ENCODE measurements at places on chromosomes 4 and X.

- no peak for DNase-seq
These were observed 103.1 kb upstream of the GPRIN3 start for GRCh38 chr4:89410687-89411086.

GRCh38 chr4:40299126-40299525 lies 36.0 kb upstream of the CHRNA9 start:
- no peak for DNase-seq

DNA sequence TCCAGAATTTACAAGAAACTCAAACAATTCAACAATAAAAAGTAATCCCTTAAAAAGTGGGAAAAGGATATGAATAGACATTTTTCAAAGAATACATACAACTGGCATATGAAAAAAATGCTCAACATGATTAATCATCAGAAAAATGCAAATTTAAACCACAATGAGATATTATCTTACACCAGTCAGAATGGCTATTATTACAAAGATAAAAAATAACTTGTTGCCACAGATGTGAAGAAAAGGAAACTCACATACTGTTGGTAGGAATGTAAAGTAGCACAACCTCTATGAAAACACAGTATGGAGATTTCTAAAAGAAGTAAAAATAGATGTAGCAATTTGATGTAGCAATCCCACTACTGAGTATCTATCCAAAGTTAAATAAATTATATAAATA lies 65.1 kb upstream of the DIAPH2 start:
- no peak for DNase-seq

DNA sequence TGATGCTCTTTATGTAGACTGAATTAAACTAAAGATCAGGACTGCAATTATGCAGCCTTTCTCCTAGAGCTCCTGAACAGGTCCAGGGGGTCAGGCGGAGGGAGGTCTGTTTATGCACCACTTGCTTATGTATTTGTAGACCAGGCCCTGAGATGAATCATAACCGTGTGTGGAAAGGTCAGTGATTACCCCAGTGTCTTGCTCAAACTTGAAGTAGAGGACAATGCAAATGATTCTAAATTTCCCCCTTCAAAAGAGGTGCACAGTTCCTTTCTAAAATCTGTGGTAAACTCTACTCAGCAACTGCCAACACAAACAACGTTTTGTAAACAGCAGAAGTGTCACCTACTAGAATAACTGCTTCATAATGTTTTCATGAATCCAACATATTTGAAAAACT lies 13.0 kb upstream of the TBC1D9 start:
- no peak for DNase-seq

DNA sequence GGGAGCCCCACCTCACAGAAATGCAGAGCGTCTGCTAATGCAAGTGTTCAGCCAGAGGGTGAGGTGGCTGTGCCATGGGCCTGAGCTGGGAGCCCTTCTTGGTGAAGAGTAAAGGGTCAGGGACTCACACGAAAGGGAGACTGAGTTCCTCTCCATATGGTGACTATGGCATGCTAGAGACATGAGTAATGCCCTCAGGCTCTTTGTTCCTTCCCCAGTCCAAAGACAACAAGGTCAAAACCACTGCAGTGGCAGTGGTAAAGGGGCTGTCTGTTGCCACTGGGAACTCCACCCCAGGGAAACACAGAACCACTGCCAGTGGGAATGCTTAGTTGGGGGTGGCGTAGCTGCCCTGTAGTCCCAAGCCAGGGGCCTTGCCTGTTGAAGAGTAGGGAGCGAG lies 22.4 kb downstream of the RAB40AL start:
- DNase-seq, result no peak

GRCh38 chrX:27731962-27732361 lies 75.8 kb upstream of the MAGEB10 start:
- no peak for DNase-seq

DNA sequence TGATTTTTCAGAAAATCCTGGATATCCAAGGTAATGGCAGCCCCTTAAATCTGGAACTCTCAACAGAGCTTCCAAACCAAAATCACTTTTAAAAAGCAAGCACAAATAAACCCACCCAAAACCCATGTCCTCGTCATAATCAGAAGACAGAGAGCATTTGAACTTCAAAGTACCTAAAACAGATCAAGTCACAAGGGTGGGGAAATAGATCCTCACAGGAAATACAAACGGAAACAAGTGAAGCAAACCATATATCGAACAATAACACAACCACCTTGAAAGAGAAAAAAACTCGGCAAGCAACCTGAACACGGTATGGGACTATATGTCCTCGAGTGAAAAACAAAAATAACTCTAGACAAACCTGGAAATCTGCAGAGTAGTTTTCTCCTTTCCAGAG lies 15.9 kb upstream of the CCNQ start:
- no peak for DNase-seq

DNA sequence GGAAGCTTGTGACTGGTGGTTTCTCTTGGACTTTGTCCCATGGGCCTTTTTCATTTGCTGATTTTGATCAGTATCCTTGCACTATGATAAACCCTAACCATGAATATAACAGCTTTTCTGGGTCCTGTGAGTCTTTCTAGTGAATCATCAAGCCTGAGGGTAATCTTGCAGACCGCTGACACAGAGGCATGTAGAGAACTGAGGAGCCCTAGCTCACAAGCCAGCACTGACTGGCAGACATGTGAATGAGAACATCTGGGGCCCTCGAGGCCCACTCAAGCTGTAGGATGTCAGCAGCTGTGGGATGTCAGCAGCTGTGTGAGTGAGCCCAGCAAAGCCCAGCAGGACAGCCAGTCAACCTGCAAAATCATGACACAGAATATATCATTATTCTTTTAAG lies 36.7 kb downstream of the HMGB3 start:
- no peak for DNase-seq

- DNase-seq, result no peak
These were observed 2.6 kb upstream of the LRAT start for GRCh38 chr4:154741131-154741665.

DNA sequence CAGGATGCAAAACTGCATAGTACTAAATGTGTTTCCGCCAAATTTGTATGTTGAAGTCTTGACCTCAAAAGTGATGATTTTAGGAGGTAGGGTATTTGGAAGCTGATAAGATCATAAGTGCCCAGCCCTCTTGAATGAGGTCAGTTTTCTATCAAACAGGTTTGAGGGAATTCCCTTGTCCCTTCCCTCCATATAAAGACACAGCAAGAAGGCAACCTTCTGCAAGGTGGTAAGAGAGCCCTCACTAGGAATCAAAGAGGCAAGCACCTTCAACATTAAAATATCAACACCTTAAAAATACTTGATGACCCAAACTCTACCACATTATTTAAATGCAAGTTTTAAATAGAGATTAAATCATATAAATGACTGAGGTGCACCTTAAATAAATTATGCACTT lies 288.6 kb downstream of the EPHA5 start:
- DNase-seq, result no peak

DNA sequence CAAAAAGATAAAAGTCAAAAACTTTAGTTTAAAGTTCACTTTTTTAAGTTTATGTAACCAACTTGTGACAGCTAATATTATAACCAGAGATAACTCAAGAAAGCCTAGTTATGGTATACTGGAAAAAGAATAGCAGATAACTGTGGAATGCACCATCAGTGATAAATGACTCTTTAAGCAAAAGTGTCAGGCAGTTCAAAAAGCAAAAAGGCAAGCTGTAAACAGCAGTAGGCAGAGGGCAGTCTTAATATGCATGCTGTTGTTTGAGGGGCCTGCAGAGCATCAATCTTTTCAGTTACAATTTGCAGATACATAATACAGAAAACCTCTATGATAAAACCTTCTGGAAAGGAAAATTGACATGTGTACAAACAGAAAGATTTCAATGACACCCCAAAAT lies 81.8 kb upstream of the JADE1 start:
- DNase-seq, result no peak

DNA sequence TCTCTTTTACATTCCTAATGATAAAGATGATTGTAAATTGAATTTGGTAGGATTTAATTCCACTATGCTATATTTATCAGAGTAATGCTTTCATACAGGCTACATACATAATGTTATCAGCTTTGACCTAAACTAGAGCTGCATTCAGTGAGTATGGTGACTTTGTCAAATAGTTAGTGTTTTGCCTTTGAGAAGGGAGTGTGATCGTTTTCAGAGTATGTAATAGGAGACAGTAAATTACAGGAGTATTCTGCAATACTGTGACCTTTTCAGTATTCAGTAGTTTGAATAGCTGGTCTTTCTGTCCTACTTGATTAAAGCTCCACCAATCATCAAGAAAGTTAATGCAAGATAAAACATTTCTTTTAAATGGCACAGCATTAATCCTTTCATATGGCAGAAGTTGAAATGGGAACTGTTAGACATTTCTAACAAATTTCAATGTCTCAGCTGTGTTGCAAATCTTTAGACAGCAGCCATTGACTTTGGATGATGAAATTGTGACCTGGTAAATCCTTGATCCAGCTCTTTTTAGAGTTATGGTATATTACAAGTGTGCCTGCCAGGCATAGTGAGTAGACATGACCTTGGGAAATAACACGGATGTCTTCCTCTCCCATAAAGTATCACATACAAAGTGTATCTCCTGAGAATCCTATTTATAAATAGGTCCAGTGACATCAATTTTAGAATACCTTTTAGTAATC lies 455.3 kb downstream of the KCTD8 start:
- DNase-seq, result no peak

DNA sequence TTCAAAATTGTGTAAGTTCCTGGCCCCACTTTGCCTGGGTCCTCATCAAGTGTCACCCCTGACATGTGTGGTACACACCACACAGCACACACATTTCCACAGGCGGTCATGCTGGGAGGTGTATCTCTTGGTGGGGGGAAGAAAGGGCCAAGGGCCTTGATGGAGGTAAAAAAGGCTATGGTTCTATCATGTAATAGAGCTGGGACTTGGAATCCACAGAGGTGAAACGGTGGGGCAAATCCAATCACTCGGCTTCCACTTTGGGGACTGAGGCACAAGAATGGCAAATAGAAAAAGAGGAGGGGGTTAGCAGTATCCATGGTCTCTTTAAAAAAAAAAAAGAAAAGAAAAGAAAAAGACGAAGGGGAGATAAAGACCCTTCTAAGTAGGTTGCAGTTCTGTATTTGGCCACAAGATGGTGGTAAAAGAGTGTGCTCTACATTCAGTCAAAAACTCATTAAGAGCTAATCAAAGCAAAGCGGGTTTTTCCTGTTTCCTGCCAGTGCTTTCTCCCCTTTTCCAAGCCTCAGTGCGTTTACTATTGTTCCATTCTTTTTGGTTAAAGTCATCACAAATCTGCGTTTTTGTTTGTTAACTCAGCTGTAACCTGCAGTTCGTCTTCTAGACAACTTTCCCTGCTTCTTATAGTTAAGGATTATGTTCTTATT lies 37.0 kb upstream of the ATP6AP2 start:
- DNase-seq, result peak; percentile 16

DNA sequence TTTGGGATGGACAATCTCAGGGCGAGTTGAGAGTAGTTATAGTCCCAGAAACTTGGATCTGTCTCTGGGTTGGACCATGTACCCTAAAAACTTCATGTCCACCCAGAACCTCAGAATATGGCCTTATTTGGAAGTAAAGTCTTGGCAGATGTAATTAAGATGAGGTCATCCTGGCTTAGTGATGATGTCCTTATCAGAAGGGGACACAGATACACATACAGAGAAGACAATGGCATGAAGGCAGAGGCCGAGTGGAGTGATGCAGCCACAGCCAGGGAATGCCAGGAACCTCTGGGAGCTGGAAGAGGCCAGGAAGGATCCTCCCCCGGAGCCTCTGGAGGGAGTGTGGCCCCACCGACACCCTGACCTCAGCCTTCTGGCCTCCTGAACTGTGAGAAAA lies 61.2 kb upstream of the STX18 start:
- DNase-seq, result no peak

Measured in activated CD4-positive, alpha-beta T cell treated with anti-CD3 and anti-CD28 coated beads, Interleukin-2, amount 10 ng/mL, durations not matched to agents 7 days and 5 days (primary cell).